IPS-NIHi11 (cell line): ENCODE measurements at places on chromosomes 3 and 15.

- DNase-seq: no peak
Observed at GRCh38 chr3:117566926-117567325, 857.3 kb downstream of the TUSC7 start.

- peak; percentile 48 for DNase-seq
Observed at GRCh38 chr3:55006244-55006676, 78.4 kb upstream of the LRTM1 start.

GRCh38 chr3:186693843-186694242 is 23.3 kb upstream of the KNG1 start:
- DNase-seq: no peak

DNA sequence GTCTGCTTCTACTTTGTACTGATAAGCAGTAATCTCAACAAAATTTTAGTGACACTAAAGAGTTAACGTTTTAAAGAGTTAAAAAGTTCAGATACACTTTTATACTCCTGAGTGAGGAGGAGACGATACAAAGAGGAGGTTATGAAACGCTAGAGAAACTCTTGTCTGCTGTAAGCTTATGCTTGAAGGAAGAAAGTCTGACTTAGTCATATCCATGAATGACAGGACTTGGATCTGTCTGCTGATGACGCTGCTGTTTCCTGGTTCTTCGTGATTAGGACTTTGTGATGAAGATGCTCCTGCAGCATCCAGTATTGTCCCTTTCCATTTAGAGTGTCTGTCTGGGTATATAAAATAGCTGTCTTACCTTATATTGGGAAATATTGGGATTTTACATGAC is 15.8 kb downstream of the TCF12 start:
- no peak for DNase-seq

- no peak for DNase-seq
Observed at GRCh38 chr3:164732166-164732565, 346.1 kb downstream of the SI start.
